ENCODE measurements at places on chromosomes 2 and 18.

DNA sequence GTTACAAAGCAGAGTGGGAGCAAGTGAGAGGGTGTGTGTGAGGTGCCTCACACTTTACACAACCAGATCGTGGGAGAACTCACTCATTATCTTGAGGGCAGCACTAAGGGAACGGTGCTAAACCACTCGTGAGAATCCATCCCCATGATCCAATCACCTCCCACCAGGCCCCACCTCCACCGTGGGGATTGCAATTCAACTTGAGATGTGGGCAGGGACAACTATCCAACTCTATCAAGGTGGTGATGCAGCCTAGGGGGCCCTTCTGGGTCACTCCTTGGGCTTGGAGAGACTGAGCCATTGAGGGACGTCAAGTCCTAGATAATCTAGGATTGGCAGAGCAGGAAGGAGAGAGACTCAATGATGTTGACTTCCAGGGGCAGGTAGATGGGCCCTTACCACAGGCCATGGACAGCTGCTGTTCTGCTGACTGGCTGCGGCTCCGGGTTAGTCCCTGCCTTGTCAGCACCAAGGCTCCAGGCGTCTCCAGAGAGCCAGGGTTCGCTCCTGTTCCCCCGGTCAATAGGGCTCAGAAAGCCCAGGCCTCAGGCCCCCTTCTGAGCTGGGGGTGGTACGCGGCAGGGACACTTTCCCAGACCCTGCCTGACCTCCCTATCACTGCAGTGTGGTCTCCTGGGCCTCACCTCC is 193.2 kb upstream of the HS6ST1 start:
- DNase-seq: no peak

- DNase-seq: no peak
Observed at GRCh38 chr2:16208921-16209320, 268.6 kb downstream of the MYCN start.

DNA sequence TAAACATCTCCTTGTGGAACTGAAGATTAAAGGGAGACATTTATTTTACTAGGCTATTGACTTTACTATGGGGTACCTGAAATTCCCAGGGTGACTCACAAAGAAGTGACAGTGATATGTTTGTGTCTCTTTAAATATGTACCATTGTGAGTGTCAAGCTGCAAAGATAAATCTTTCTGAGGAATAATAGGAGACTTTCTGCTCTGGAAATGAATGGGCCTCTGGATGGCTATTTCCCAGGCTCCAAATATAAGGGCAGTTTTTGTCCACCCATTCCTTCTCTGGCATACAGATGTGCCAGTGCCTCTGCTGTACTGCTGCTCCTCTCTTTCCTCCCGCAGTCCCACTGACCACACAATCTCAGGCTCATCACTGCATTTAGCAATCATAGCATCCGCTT is 586.4 kb upstream of the CNTNAP5 start:
- DNase-seq: peak; percentile 56

DNA sequence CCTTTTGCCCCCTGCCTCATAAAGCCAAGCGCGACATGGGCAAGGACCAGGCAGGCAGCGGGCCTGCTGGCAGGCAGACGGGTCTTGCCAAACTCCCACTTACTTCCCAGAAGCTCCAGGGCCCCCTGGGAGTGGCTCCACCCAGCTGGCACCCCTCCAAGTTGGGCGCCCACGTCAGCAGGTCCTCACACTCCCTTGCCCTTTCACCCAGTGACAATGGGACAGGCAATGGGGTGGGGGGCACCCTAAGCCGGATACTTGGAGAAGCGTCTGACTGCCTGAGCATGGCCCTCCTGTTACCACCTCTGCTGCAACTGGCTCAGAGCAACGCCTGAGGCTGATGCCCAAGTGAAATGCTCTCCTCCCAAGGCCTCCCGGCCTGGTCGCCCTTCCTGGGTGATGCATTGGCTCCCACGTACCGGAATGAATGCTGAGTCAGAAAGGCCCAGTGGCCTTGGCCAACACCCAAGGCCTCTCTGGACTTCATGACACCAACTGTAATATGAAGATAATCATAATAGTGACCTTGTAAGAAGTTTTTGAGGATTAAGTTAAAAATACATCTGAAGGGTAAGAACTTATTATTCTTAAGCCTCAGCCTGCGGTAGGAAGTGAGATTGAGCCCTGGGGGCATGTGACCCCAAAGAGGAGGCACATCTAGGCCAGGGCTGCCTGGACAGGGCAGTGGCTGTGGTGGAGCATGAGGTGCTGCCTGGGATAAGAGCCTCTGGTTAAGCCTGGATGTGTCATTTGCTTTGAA is 31.6 kb downstream of the KCNK3 start:
- DNase-seq: peak; percentile 68

- DNase-seq: no peak
Observed at GRCh38 chr2:111118481-111118980, 2.2 kb upstream of the BCL2L11 start.
